ENCODE measurements at places on chromosomes 5 and 9. TPM values are rescaled to one million over a fixed set of nuclear protein-coding genes. Genes with fewer than 3 reads are reported as not detected.

Gene NRG2
- total RNA-seq: 1.8 TPM

Gene MAMDC2
- total RNA-seq: 0.16 TPM

Gene NR6A1
- total RNA-seq: 1.8 TPM

Gene LCN15
- not detected for total RNA-seq

Gene PWWP2A
- total RNA-seq: 7.7 TPM

Gene TLN1
- 122 TPM for total RNA-seq

Gene IRX2
- total RNA-seq: 1.7 TPM

Gene PCDHB12
- total RNA-seq: not detected

Gene ZNF367
- 5.2 TPM for total RNA-seq

Gene BRINP1
- total RNA-seq: 0.17 TPM

Gene KIAA1958
- total RNA-seq: 2.6 TPM

Gene LYRM7
- total RNA-seq: 3.7 TPM

Gene FAM53C
- 21.5 TPM for total RNA-seq

Gene PCDHGC3
- 6.7 TPM for total RNA-seq

Gene PCDHGA1
- 0.29 TPM for total RNA-seq

Gene STKLD1
- 1.2 TPM for total RNA-seq

Gene SPINK13
- not detected for total RNA-seq

Gene HTR4
- not detected for total RNA-seq

Gene FAM221B
- not detected for total RNA-seq

Gene NUDT12
- total RNA-seq: 1.3 TPM

Gene HRH2
- total RNA-seq: 0.38 TPM

Gene PCA3
- not detected for total RNA-seq

Gene NTNG2
- total RNA-seq: 0.83 TPM

Gene ORM1
- total RNA-seq: not detected

Gene ZNF366
- not detected for total RNA-seq

Gene BNC2
- total RNA-seq: 6.2 TPM

Gene KIF4B
- 0.06 TPM for total RNA-seq

Gene TAF1L
- total RNA-seq: not detected

Gene SLC12A7
- total RNA-seq: 27.0 TPM

Gene RFESD
- 2.1 TPM for total RNA-seq

Gene SLC34A3
- total RNA-seq: 0.07 TPM

Gene TEX10
- 28.5 TPM for total RNA-seq

Gene KIF20A
- 39.4 TPM for total RNA-seq

Gene NUTM2G
- total RNA-seq: not detected

Gene DDX4
- total RNA-seq: not detected

Gene SLC36A2
- total RNA-seq: not detected

Gene CCNJL
- 11.1 TPM for total RNA-seq

All from A549 treated with Hydrocortisone at 1 μM for 4 hours (cell line).